ENCODE measurements at places on chromosomes 1 and 21. TPM values are rescaled to one million over a fixed set of nuclear protein-coding genes. Genes with fewer than 3 reads are reported as not detected.

The DMRTA2 gene
- not detected for total RNA-seq

The FAM72D gene
- 11.6 TPM for total RNA-seq

The LMX1A gene
- not detected for total RNA-seq

The SLC1A7 gene
- total RNA-seq = not detected

- H3K27ac ChIP-seq = no peak overlapping the region
- H3K36me3 ChIP-seq = no peaks in the 10 kb centered on the region
- no peaks in the 10 kb centered on the region for H3K4me1 ChIP-seq
- H3K27me3 ChIP-seq = peaks cover 4% of the 10 kb centered on the region
- DNase-seq = no peak
- H3K4me3 ChIP-seq = no peak overlapping the region
These were observed 92.7 kb upstream of the C1orf174 start for GRCh38 chr1:3992746-3993145.

- no peak for DNase-seq
- no peaks in the 10 kb centered on the region for H3K36me3 ChIP-seq
- H3K4me3 ChIP-seq = no peak overlapping the region
- no peak overlapping the region for H3K27ac ChIP-seq
- peaks cover 2% of the 10 kb centered on the region for H3K27me3 ChIP-seq
These were observed 94.3 kb downstream of the DIRAS3 start for GRCh38 chr1:67956116-67956515.

DNA sequence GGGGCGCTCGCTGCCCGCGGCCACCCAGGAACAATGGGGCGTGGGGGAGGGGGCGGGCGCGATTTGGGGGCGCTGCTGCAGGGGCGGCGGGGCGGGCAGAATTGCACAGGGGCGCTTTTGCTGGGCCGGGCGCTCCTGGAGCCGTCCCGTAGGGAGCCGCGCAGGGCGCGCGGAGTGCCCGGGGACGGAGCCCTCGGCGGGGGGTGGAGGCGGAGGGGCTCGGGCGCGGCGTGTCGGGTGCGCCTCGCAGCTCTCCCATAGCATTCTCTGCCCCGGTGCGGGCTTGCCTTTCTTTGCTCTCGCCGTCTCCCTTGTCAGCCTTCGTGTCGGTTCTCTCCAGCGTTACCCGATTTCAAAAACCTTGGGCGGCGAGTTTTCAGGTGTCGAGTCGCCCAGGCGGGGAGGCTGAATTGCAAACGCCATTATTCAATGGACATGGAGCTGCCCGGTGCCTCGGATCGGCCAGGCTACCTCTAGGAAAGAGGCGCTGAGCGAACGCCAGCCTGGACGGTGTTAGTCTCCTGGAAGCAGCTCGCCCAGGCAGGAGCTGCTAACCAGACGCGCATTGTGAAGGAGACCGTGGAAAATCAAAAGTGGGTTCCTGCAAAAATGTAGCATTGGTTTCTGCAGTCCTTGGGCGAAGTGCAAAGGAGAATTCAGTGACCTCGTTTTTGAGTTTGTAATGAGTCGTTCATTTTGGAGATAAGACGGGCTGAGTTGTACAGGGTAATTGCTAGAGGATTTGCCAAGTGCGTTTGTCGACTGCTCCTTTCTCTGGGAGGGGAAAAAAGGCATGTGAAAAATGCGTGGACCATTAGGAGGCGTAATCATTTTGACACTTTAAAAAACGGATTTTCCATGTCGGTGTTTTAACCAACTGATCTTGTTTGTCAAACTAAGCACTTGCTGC is 626 bp downstream of the CXADR start:
- H3K36me3 ChIP-seq = no peaks in the 10 kb centered on the region
- H3K4me3 ChIP-seq = peak overlapping the region; percentile 85
- peaks cover 15% of the 10 kb centered on the region for H3K4me1 ChIP-seq
- peaks cover 43% of the 10 kb centered on the region for H3K27me3 ChIP-seq

GRCh38 chr1:106268070-106268469 is 788.4 kb upstream of the PRMT6 start:
- no peaks in the 10 kb centered on the region for H3K27me3 ChIP-seq
- no peaks in the 10 kb centered on the region for H3K4me1 ChIP-seq
- DNase-seq = no peak
- H3K27ac ChIP-seq = no peak overlapping the region
- H3K4me3 ChIP-seq = no peak overlapping the region

DNA sequence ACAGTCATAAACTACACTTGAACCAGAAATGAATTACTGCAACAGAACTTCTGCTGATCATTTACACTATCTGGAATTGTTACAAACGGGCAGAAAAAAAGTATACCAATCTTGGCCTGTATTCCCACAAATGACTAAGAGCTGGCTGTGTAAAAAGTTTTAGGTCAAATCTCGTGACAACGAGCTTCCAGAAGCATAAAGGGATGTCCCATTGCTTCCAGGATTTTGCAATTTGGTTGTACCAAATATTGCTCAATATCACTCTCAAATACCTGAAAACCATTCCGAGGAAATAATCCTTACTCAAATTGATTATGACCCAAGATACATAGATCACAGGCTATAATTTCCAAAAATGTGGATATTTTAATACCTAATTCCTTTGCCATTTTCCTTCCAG is 175.6 kb downstream of the TBX15 start:
- DNase-seq = no peak
- H3K36me3 ChIP-seq = no peaks in the 10 kb centered on the region
- H3K27ac ChIP-seq = no peak overlapping the region
- H3K4me3 ChIP-seq = no peak overlapping the region

GRCh38 chr1:217024911-217025310 is 301.7 kb upstream of the ESRRG start:
- H3K36me3 ChIP-seq = no peaks in the 10 kb centered on the region
- no peak overlapping the region for H3K4me3 ChIP-seq
- DNase-seq = no peak
- H3K27ac ChIP-seq = no peak overlapping the region
- no peaks in the 10 kb centered on the region for H3K27me3 ChIP-seq

GRCh38 chr1:81392526-81393226 is 408.1 kb upstream of the ADGRL2 start:
- no peaks in the 10 kb centered on the region for H3K27me3 ChIP-seq
- no peak overlapping the region for H3K27ac ChIP-seq
- no peaks in the 10 kb centered on the region for H3K4me1 ChIP-seq
- H3K36me3 ChIP-seq = no peaks in the 10 kb centered on the region
- no peak for DNase-seq

DNA sequence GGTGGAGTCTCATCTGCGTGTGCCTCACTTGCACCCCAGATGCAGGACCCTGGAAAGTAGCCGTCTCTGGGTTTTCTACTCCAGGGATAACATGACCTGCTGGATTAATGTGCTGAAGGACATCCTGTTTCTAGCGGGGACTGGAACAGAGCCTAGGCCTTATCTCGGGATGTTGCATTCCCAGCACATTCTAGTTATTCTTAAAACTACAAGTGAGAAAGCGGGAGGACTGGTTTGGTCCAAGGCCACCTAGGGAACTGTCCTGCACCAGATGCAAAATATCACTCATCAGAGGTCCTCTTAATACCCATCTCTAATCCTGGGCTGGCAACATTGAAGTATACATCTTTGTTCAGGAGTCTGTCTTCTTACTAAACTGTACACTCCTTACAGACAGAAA is 179.9 kb downstream of the ZC3H11B start:
- H3K4me1 ChIP-seq = no peaks in the 10 kb centered on the region
- H3K27me3 ChIP-seq = no peaks in the 10 kb centered on the region
- no peak for DNase-seq

DNA sequence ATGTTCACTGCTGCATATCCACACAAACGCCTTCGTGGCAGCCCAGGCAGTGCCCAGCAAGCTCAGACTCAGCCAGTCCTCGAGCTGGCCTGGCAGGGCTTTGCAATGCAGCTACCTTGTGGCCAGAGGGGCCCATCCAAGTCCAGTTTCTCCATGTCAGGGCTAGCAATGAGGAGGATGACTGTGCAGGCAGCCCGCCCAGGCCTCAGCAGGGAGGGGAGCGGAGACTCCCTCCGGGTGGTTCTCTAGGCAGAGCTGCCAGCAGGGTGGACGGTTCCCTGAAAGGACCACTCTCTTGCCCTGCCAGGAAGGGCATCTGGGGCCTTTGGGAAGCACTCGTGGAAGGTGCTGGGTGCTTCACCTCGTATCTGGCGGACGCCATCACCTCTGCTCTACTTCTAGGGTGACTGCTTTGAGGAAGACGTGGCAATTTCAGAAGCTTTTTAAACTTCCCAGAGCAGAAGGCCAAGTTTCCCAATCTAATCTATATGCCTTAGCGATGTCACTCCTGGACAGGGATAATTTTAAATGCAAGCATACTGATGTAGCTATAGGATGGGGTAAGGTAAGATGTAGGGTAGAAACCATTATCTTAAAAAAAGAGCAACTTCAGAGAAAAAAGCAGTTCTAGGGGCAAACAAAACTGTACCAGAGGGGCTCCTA is 56.2 kb downstream of the RUNX1 start:
- no peak overlapping the region for H3K27ac ChIP-seq
- H3K4me1 ChIP-seq = peaks cover 28% of the 10 kb centered on the region
- H3K4me3 ChIP-seq = no peak overlapping the region
- DNase-seq = no peak
- no peaks in the 10 kb centered on the region for H3K36me3 ChIP-seq
- peaks cover 34% of the 10 kb centered on the region for H3K27me3 ChIP-seq

DNA sequence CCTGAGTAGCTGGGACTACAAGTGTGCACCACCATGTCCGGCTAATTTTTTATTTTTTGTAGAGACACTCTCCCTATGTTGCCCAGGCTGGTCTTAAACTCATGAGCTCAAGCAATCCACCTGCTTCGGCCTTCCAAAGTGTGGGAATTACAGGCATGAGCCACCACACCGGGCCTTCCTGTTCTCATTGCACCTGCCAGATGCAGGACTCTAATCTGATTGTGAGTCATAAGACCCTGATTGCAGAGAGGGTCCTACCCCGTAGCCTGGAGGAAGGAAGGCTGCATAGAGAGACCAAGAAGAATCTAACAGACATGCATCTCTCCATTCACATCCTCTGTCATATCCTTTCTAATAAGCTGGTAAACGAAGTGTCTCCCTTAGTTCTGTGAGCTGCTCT is 19.5 kb upstream of the CGN start:
- no peak for DNase-seq
- no peak overlapping the region for H3K27ac ChIP-seq
- H3K36me3 ChIP-seq = no peaks in the 10 kb centered on the region
- H3K4me3 ChIP-seq = no peak overlapping the region

All from activated naive CD8-positive, alpha-beta T cell treated with anti-CD3 and anti-CD28 coated beads, Interleukin-2, amount 10 ng/mL, durations not matched to agents 7 days and 5 days (primary cell).